Activated CD4-positive, alpha-beta T cell treated with anti-CD3 and anti-CD28 coated beads, Interleukin-2, amount 10 ng/mL, durations not matched to agents 7 days and 5 days (primary cell): ENCODE measurements at places on chromosomes 2 and 18. TPM values are rescaled to one million over a fixed set of nuclear protein-coding genes. Genes with fewer than 3 reads are reported as not detected.

Gene ARHGAP25
- 97.8 TPM for total RNA-seq

Gene DSC3
- total RNA-seq, result not detected

Gene VSNL1
- total RNA-seq, result not detected

GRCh38 chr2:235051436-235052260 is 99.8 kb downstream of the SH3BP4 start:
- DNase-seq, result no peak

DNA sequence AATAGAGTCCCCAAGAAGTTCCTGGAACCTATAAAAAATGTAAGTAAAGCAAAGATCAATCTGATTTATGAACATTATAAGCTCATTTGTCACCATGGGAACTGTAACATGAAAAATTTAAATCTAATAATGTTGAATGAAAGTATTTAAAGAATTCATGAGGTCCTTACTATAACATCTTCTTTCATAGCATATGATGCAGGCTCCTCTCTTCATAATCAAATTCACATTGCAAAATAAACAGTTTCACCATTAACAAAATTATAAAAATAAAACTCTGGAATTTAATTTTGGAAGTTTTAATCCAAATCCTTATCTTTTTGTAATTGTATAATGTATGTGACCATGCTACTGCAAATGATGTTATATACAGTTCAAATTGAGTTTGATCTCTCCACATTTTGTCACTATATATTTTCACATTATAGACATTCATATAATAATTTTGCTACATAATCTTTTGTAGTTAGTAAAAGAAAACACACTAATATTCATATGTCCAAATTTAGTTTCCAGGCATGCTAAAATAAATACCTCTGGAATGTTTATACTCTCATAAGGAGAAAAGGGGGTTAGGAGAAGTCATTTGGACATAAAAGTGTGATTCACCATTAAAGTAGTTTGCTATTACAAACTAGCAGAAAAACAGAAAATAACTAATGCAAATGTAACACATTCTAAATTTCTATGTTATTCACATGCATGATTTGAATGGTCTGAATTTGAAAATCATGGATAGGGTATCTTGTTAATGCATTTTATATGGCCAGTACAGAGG is 954.1 kb downstream of the DSC3 start:
- DNase-seq, result no peak

DNA sequence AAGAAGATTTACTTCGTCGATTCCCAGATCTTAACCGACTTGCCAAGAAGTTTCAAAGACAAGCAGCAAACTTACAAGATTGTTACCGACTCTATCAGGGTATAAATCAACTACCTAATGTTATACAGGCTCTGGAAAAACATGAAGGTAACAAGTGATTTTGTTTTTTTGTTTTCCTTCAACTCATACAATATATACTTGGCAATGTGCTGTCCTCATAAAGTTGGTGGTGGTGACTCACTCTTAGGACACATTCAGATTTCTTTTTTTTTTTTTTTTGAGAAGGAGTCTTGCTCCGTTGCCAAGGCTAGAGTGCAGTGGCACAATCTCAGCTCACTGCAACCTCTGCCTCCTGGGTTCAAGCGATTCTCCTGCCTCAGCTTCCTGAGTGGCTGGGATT is 26.8 kb downstream of the MSH2 start:
- DNase-seq, result no peak

DNA sequence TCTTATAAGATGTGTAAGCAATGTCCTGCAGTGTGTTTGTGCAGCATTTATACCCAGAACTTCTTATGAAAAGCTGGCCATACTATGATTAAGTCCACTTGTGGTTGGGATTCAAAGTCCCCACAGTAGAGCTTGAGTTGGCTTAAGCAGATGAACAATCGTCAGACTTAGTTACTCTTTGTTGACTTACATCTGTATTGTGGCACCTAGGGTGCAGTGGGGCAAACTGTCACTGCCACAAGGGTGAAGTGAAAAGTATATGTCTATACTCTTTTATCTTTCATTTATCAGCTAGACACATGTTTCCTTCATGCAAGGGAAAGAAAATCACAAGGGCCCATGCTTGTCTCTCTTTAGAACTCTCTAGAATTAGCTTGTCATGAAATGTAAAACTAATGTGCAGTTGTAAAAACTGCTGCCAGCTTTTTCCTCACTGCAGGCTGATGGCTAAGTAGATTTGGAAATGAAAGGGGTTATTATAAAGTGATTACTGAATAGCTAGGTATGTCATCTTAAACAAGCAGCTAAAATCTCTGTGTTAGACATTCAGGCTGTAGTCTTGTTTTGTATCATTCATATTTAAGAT is 474.5 kb downstream of the PTPRM start:
- DNase-seq, result no peak

DNA sequence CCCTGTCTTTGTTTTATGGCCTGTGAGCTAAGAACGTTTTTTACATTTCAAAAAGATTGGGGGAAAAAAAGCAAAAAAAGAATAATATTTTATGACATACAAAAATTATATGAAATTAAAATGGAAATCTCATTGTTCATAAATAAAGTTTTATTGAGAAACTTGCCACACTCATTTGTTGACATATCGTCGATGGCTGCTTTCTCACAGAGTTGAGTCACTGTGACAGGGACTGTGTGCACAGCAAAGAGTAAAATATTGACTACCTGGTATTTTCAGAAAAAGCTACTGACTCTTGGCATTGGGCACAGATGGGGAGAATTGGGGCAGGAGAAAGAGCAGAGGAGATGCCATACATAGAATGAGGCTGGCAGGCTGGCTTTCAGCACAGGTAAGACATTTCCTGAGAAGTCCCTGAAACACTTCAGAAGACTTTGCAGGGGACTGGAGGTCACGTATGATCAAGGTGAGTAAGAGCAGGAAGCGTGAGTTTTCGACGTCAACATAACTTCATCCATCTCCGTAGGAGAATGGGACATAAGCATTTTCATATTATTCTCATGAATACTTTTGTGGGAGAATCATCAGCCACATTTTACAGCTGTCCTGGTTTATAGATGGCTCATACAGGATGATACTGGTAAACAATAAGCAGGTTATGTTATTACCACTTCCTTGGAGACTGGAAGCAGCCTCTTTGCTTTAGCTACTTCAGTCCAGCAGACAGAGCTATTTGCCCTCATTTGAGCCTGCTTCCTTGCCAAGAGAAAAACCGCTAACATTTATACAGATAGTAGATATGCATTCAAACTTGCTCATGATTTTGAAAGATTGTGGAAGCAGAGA is 32.5 kb upstream of the PUM2 start:
- no peak for DNase-seq

DNA sequence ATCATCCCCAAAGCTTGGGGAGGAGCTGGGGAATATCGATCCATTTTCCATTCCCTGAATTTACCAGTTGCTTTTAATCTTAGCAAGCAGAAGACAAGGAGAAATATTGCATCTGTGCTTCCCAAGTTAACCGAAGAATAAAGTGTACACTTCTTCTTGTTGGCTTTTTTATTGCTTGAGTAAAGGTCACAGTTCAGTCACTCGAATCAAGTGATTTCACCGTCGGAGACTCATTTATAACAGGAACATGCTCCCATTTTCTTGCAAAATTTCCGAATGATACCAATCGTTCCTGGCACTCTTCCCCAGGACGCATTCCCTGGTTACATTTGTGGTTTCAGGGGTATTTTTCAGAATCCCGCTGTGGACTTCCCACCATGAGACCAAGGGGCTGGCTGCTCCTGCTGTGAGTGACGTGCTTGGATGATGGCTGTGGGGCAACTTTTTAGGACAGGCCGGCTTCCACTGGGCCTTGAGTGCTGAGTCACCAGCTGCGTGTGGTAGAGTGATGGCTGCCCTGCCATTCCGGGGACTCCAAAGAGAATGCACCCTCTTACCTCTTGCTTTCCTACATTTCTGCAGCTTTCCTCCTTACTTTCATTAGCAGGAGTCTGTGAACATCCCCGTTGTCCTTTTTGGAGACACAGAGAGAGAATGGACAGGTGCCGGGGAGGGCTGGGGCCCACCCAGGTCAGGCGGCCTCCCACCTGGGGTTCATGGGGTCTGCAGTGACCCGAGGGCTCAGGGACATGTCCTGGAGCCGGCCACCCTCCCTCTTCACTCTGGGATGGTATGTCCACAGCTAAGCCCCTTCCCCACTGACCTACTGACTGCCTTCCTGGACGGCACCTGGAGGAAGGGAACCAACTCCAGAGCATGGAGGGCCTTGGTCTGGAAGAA is 60.7 kb upstream of the HDAC4 start:
- no peak for DNase-seq

GRCh38 chr2:151860210-151860609 is 32.0 kb upstream of the ARL5A start:
- no peak for DNase-seq

GRCh38 chr2:134625311-134625710 is 93.5 kb downstream of the TMEM163 start:
- no peak for DNase-seq

GRCh38 chr2:55952415-55952814 is 28.8 kb upstream of the EFEMP1 start:
- no peak for DNase-seq

DNA sequence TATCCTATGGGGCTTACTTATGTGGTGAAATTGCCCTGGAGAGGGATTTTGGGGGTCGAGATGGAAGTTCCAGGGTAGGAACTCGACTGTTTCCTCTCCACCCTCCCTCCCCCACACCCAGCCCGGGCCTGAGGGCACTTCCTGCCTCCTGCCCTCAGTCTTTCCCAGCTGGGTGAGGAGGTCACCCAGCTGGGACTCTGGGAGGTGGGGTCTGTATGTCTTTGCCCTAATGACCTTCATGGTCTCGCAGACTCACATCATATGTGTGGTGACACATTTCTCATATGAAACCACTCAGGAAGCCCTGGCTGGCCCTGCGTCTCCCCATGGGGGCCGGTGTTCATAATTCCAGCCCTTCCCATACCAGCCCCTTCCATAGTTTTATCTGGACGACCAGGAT is 12.4 kb downstream of the ATOH8 start:
- DNase-seq, result no peak

DNA sequence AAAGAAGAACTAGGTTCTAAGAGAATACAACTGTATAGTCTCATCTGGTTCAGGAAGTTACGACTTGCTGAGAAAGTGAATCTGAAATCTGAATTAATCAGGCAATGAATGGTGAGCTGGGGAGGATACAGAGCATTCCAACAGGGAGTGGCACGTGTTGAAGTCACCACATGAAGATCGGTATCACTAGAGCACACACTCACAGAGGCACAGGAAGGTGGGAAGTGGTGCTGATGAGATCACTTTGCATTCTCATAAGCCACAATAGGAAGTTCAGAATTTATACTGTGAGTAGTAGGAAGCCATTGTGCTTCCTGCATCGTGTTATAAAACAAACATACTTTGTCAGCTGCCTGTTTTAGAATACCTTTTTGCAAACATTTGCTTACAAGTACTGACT is 615.0 kb upstream of the DDX18 start:
- DNase-seq, result no peak

DNA sequence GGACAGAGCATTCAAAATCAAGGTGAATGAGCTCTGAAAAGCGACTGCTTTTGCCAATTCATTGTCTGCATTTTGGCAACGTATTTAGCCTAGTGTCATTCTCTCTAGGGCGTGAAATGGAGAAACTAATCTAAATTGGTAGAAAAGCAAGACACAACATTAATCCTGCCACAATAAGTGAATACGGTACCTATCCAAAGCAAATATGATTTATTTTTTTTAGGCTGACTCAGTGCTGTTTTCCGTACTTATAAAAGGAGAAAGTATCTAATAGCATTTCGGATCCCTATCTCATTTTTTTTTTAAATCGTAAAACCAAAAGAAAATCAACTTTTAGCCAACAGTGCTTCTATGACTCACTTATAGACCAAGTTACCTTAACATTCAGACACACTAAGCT is 672.5 kb downstream of the LRP1B start:
- no peak for DNase-seq

GRCh38 chr18:25190472-25190871 is 161.5 kb downstream of the ZNF521 start:
- DNase-seq, result no peak
